ENCODE measurements at places on chromosomes 5 and 9. TPM values are rescaled to one million over a fixed set of nuclear protein-coding genes. Genes with fewer than 3 reads are reported as not detected.

Gene IL4
- 1.8 TPM for total RNA-seq

Gene RNF145
- 107 TPM for total RNA-seq

Gene UQCRQ
- total RNA-seq: 278 TPM

Gene POLR3G
- 2.8 TPM for total RNA-seq

Gene PDZD2
- total RNA-seq: 0.22 TPM

Gene SLC25A2
- 1.3 TPM for total RNA-seq

Gene HTR4
- total RNA-seq: not detected

Gene IGFBPL1
- not detected for total RNA-seq

Gene LARP1
- total RNA-seq: 175 TPM

Gene OMD
- not detected for total RNA-seq

Gene FOXD4
- 0.22 TPM for total RNA-seq

Gene NEUROG1
- not detected for total RNA-seq

Gene SOHLH1
- not detected for total RNA-seq

Gene SIT1
- total RNA-seq: 174 TPM

Gene HACD4
- total RNA-seq: 16.6 TPM

Gene CEL
- total RNA-seq: 1.4 TPM

Gene SLC4A9
- 0.31 TPM for total RNA-seq

Gene TEK
- total RNA-seq: not detected

Gene WWC1
- total RNA-seq: 0.22 TPM

Gene RNF180
- not detected for total RNA-seq

All from activated naive CD8-positive, alpha-beta T cell treated with anti-CD3 and anti-CD28 coated beads, Interleukin-2, amount 10 ng/mL, durations not matched to agents 7 days and 5 days (primary cell).